ENCODE measurements at places on chromosomes 1 and 21.

DNA sequence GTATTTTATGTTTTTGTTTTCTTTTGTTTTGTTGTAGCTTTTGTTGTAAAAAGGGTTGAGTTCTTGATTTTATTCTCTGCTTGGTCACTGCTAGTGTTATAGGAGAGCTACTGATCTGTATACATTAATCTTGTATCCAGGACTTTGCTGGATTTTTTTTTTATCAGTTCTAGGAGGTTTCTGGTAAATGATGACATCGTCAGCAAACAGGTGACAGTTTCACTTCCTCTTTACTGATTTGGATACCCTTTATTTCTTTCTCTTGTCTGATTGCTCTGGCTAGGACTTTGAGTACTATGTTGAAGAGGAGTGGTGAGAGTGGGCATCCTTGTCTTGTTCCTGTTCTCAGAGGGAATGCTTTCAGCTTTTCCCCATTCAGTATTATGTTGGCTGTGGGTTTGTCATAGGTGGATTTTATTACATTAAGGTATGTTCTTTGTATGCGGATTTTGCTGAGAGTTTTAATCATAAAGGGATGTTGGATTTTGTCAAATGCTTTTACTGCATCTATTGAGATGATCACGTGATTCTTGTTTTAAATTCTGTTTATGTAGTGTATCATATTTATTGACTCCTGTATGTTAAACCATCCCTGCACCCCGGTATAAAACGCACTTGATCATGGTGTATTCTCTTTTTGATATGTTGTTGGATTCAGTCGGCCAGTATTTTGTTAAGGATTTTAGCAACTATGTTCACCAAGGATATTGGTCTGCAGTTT, 905.7 kb downstream of the LTN1 start:
- no peak for DNase-seq

DNA sequence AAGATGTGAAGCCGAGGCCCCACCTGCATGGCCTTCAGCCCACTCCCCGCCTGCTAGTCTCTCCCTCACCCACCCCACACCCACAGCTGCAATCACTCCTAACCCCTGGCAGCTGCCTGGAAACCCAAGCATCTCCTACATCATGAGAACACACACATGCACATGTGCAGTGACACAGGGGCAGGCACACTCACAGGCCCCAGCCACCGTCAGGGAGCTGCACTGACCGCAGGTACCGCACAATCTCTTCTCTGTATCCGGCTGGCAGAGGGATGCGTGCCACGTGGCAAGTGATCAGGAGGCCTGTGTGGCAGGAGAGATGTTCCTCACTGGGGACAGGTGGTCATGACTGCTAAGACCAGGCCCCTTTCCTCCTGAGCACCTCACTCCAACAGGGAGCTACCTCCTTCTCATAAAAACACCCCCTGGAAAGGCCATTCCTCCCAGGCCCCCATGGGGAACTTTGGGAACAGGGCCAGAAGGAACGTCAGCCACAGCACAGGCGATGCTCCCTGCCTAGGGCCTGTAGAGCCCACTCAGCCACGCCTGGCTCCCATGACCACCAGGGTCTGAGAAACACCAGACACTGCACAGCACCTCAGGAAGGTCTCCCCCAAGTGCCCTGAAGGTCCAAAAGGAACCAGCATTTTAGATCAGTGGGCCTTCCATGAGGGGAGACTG, 6.0 kb downstream of the LSS start:
- no peak for DNase-seq

DNA sequence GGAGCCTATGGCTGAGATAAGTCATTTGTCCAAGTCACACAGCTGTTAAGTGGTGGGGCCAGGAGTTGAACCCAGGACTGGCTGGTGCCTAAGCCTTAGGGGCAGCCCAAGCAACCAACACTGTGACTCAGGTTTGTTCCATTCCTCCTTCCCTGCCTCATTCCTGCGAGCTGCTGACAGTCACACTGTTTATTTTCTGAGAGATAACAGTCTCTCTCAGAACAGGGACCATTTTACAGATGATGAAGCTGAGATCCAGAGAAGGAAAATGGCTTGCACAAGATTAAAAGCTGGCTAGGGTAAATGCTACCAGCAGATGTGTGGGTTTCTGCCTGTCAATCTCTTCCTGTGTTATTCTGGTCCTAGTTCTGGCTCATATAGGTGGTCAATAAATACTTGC, 24.3 kb upstream of the TCEA3 start:
- DNase-seq, result no peak

GRCh38 chr1:41812051-41812450, 106.7 kb downstream of the HIVEP3 start:
- no peak for DNase-seq

DNA sequence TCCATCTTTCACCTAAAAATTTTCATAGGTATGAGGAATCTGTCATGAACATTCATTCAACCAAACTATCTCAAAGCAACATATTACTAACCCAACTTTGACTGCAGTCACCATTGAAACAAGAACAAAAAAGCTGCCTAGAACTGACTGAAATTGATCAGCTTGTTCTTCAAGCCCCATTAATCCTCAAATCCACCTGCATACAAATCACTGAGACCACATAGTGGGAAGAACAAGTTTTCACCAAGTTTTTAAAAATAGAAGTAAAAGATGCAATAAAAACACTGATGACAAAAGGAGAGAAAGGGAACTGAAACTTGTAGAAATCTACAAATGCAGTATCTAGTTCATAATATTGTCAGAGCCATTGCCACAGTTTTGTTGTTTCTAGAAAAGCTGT, 6.1 kb downstream of the SORT1 start:
- DNase-seq, result peak; percentile 40

GRCh38 chr21:37412603-37413360, 46.2 kb downstream of the DYRK1A start:
- DNase-seq, result no peak

GRCh38 chr1:212970085-212970484, 19.7 kb downstream of the VASH2 start:
- DNase-seq, result peak; percentile 89

- peak; percentile 74 for DNase-seq
These were observed 646 bp downstream of the MAPKAPK2 start for GRCh38 chr1:206685334-206685768.

GRCh38 chr1:8417625-8418024, 99.7 kb downstream of the SLC45A1 start:
- no peak for DNase-seq

DNA sequence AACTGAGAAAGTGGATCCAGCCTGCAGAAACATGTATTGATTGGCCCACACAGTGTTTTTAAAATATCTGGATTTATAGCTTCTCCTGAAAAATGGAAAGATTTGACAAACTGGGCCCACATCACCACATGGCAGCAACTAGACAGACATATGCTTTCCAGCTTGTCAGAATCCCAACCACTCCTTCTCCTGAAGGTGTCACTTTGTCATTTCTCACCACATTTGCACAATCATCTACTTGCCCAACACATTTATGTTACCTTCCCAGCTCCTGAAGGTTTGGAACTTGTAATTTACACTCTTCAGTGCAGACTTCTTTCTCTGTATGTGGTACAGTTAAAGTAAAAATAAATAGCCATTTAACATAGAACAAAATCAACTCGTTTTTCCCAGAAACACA, 126.1 kb upstream of the KIAA1614 start:
- no peak for DNase-seq

DNA sequence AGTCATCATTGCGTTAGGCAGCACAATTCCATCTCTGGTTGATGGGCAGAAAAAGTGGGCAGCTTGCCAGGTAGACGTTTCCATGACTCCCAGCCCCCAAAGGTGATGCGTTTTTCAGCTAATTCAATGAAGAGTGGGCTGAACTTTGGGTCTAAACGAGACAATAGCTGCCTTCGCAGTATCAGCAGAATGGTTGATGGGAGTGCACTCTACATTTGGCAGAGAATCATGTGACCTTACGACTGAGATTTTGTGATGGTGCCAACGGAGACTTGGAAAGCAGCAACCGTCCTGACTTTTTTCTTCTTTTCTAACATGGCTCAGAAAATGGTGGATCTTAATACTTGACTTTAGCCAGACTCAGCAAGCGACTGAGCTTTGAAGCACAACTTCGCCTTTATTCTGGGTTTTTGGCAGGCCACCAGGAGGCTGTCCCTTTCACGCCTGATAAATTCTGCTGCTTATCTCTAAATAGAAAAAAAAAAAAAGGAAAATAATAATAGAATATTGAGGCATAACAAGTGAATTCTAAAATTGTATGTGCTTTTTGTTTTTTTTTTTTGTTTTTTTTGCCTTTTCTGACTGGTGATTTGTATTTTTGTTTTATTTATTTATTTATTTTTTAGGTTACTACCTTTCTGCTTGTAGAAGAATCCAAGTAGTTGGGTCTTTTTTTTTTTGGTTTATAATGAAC, 804.8 kb downstream of the USP25 start:
- DNase-seq, result peak; percentile 76

Data from kidney (tissue), 22 donors.